Right ventricle myocardium superior (tissue), 1 donor: ENCODE measurements at places on chromosomes 13 and 19. TPM values are rescaled to one million over a fixed set of nuclear protein-coding genes. Genes with fewer than 3 reads are reported as not detected.

DNA sequence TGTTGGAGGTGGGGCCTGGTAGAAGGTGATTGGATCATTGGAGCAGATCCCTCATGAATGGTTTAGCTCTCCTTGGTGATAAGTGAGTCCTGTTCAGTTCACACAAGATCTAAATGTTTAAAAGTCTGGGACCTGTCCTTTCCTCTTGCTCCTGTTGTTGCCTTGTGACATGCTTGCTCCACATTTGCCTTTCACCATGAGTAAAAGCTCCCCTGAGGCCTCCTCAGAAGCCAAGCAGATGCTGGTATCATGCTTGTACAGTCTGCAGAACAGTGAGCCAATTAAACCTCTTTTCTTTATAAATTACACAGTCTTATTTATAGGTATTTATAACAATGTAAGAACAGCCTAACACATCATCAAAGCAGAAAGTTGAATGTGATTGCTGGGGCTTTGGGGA, 24.2 kb upstream of the RFC3 start:
- no peak for DNase-seq

DNA sequence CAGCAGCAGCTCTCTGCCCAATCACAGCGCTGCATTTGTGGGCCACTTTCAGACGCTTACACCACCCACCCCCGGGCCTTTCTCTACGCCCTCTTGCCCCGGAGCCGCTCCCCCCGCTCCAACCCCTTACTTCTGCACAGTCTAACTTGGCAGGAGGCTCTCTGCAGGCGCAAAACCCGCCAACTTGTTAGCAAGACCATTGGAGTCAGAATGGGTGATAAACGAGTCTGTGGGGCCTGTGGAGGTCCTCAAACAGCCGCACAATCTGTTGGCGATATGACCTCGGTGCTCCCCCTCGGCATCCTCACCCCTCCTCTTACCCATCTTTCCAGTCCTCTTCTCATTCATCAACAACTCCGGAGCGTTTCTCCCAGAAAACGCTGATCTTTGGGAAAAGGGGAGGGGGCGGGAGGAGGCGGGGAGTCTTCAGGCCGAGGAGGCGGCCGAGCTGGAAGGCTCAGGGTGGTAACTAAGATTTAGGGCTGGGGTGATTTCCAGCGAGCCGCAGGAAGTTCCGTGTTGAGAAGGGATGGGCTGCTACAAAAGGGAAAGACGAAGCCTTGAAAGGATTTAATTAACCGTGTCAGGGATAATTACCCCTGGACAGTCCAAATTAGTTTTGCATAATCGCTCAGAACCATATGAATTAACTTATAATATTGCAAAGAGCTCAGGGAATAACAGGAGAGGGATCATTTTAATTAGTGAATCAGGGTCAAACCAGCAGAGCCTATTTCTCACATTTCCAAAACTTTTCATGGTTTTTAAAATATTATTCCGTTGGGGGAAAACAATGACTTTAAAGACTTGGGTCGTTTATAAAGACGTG, 4.1 kb downstream of the SOX21 start:
- no peak for DNase-seq

CBARP gene
- total RNA-seq, result 1.1 TPM

SARS2 gene
- total RNA-seq, result 14.5 TPM

MLNR gene
- total RNA-seq, result not detected
